ENCODE measurements at places on chromosomes 1 and 21.

GRCh38 chr1:3746830-3747521 lies 5.3 kb upstream of the CCDC27 start:
- peak; percentile 52 for DNase-seq

DNA sequence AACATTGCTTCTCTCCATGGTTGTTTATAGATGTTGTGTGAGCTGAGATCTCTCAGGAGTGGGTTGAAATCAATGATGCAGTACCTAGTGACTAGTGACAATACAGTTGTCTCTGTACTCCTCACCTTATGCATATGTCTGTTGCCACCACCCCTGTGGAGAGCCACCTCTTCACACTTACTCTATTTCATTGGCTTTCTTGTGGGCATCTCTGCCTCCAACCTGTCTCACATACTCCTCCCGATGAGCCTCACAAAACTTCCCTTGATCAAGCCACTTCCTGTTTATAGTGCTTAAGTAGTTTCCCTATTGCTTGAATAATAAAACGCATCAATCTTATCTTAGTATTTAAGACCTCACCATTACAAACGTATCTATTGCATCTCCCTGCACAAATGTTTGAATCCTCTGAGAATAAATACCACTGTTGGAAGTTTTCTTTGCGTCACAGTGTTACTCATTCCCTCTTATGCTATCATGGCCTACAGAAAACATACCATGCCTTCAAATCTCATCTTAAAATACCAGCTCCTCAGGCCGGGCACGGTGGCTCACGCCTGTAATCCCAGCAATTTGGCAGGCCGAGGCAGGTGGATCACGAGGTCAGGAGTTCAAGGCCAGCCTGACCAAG lies 54.7 kb upstream of the GREM2 start:
- no peak for DNase-seq

- DNase-seq, result no peak
Measured at GRCh38 chr1:63991685-63992084, 211.7 kb upstream of the UBE2U start.

DNA sequence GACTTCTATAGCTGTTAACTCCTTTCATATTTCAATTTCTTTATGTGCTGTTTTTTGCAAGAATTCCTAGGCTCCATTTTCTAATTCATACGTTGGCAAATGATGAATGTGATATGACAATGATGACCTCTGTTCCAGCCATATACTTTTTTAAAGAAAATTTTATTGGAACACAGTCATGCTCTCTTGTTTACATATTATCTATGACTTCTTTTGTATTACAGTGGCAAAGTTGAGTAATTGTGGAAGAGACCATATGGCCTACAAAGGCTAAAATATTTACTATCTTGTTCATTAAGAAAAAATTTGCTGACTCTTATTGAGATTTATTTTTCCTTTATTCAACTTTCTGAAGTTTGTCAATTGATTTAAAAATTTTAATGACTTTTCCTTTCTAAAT lies 7.1 kb downstream of the IFI44L start:
- no peak for DNase-seq

- DNase-seq, result no peak
Measured at GRCh38 chr1:18893120-18893519, 9.2 kb downstream of the ALDH4A1 start.

GRCh38 chr21:37219761-37220432 lies 47.2 kb downstream of the VPS26C start:
- DNase-seq, result no peak
